ENCODE measurements at places on chromosomes 4 and X.

- peaks cover 11% of the 10 kb centered on the region for H3K4me1 ChIP-seq
- no peak overlapping the region for H3K4me3 ChIP-seq
- H3K36me3 ChIP-seq = no peaks in the 10 kb centered on the region
- H3K27me3 ChIP-seq = peaks cover 38% of the 10 kb centered on the region
- DNase-seq = no peak
Observed at GRCh38 chrX:1463581-1463980, 10.9 kb upstream of the ASMTL start.

- H3K4me1 ChIP-seq = no peaks in the 10 kb centered on the region
- H3K27me3 ChIP-seq = peaks cover 34% of the 10 kb centered on the region
- H3K27ac ChIP-seq = no peak overlapping the region
- no peak overlapping the region for H3K4me3 ChIP-seq
- peak; percentile 78 for DNase-seq
Observed at GRCh38 chr4:1459081-1459721, 53.0 kb upstream of the NKX1-1 start.

DNA sequence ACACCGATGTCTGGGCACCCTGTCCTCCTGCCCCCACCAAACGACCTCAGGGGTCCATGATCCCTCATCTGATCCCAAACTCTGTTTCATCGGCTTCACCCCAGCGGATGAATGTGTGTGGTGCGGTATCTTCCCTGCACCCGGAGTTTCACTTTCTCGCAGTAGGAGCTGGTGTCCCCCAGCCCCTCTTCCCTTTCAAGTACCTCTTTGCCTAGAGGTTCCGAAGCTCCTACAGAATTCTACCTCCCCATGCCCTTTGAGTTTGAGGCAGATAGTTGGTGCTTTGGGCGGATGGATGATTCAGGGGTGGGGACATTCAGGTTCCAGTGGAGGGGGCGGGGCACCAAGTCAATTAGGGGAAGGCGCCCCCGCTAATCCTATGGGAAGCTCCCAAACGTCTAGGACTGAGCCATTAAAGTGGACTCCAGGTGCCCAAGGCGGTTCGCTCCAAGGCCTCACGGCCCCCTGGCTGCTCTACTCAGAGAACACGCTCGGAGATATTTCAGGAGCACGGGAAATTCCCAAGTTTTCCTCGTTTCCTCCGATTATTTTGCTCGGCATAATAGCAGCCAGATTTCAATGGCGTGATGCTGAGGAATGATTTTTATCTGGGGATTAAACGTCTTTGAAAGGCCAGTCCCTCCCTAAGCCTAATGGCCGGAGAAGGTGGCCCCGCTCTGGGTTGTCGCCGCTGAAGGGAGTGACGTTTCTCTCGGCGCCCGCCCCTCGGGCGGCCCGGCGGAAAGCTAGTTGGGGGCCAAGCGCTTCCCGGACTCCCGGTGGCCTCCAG, 1.3 kb downstream of the MSX1 start:
- no peak overlapping the region for H3K27ac ChIP-seq
- peaks cover 7% of the 10 kb centered on the region for H3K36me3 ChIP-seq
- peaks cover 9% of the 10 kb centered on the region for H3K4me1 ChIP-seq
- DNase-seq = peak; percentile 98
- H3K27me3 ChIP-seq = peaks cover 33% of the 10 kb centered on the region

DNA sequence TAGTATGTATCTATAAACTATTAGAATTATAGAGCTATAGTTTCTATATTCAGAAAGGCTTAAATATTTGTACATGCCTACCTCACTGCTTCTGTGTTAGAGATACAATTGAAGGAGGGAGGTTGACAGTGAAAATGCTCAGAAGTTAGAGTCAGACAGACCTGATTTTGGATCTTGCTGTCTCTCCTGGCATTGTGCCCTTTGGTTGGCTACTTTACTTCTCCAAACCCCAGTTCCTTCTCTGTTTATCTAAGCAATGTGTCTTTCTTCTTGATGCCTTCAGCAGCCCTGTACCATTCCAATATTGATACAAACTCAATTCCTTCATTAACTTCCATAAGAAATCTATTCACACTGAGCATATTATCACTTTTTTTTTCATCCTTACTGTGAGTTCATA, 28.7 kb downstream of the CCNG2 start:
- no peak overlapping the region for H3K27ac ChIP-seq
- H3K4me1 ChIP-seq = no peaks in the 10 kb centered on the region
- no peak overlapping the region for H3K4me3 ChIP-seq
- no peak for DNase-seq
- no peaks in the 10 kb centered on the region for H3K36me3 ChIP-seq
- H3K27me3 ChIP-seq = peaks cover 58% of the 10 kb centered on the region

DNA sequence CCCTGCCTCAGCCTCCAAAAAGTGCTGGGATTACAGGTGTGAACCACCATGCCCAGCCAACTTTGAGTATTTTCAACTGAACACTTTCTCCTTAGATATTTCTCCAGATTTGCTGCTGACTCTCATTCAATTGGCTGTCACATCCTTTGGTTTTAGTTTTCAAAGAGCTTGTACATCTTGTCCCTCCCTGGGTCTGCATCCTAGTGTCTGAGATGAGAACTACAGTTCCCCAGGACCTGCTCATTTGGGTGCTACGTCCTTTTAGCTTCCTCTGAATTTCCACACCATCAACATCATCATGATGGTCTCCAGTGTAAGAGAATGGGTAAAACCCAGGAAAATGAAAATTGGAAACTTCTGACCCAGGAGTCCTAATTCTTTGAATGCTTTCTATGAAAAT, 312.9 kb downstream of the NLGN4X start:
- H3K27ac ChIP-seq = no peak overlapping the region
- no peak for DNase-seq
- H3K36me3 ChIP-seq = no peaks in the 10 kb centered on the region
- H3K4me1 ChIP-seq = no peaks in the 10 kb centered on the region

DNA sequence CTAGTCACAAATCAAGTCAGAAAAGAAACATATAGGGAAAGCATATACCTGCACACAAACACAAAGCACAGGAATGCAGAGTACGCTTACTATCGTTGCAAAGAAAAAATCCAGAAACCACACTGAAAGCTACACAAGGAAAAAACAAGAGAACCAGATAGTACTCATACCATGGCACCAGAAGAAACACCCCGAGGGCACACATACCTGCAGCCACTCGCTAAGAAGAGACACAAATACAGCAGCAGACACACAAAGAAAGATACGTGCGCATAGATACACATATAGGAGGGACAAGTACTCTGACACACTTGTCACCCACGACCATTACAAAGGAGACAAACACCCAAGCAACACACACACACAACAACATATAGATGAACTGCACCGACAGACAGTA, 1.4 kb upstream of the SLC38A5 start:
- H3K27ac ChIP-seq = no peak overlapping the region
- no peak overlapping the region for H3K4me3 ChIP-seq
- H3K36me3 ChIP-seq = no peaks in the 10 kb centered on the region
- no peaks in the 10 kb centered on the region for H3K27me3 ChIP-seq

GRCh38 chr4:66178906-66179305, 508.6 kb upstream of the EPHA5 start:
- no peak overlapping the region for H3K4me3 ChIP-seq
- DNase-seq = peak; percentile 77
- no peaks in the 10 kb centered on the region for H3K27me3 ChIP-seq
- no peaks in the 10 kb centered on the region for H3K36me3 ChIP-seq
- peak overlapping the region; percentile 76 for H3K27ac ChIP-seq

All from osteoblast (primary cell).